NCI-H345 (cell line): ENCODE measurements at places on chromosomes 5 and 9.
A peak's percentile ranks its signal among the peaks of the same experiment; 100 is the strongest.

- DNase-seq: no peak
These were observed 126.2 kb downstream of the SAXO1 start for GRCh38 chr9:18906656-18907395.

DNA sequence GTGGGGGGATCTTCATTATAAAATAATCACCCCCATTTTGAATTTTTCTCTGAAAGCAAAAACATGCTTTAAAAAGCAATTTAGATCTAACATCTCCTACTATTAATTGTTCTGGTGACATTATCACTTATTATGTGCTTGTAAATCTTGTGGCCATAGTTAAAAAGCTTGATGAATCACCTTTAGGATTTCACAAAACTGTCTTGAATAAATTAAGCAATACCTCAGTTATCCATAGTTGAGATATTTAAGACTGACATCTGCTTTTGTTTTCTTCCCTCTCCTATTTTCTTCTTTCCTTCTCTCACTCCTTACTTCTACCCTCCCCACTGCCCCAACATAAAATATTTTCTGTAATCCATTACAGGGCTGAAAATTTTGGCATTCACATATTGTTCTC is 84.8 kb downstream of the SLC1A3 start:
- DNase-seq: no peak

- DNase-seq: no peak
These were observed 348.5 kb downstream of the MED10 start for GRCh38 chr5:6029811-6030271.

DNA sequence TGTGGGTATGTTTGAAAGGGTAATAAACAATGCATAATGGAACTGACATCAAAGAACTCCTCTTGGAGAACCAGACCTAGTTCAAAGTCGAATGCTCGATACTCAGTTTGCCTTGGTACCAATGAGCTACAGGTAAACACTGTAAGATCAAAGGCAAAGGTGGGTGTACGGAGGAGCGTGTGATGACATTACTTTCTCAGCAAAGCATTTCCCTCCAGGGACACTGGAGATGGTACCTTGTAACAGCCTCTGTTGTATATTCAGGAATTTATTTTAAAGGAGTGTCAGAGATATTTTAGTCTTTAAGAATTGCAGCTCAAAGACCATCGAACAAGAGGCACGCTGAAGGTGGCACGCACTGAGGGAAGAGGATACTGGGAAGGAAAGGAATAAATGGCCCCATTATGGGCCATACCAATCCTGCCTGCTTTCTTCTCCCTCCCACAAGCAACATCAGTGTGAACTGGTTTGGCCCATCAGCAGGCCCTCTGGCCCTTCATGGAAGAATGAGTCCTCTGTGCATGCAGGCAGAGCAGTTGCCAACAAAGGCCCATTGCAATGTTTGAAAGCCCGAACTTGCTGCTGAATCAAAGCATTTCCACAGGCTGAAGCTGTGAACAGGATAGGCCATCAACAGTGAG is 410.2 kb downstream of the ACTL7B start:
- peak; percentile 5 for DNase-seq

- DNase-seq: no peak
These were observed 606 bp downstream of the TBC1D13 start for GRCh38 chr9:128787659-128788058.

DNA sequence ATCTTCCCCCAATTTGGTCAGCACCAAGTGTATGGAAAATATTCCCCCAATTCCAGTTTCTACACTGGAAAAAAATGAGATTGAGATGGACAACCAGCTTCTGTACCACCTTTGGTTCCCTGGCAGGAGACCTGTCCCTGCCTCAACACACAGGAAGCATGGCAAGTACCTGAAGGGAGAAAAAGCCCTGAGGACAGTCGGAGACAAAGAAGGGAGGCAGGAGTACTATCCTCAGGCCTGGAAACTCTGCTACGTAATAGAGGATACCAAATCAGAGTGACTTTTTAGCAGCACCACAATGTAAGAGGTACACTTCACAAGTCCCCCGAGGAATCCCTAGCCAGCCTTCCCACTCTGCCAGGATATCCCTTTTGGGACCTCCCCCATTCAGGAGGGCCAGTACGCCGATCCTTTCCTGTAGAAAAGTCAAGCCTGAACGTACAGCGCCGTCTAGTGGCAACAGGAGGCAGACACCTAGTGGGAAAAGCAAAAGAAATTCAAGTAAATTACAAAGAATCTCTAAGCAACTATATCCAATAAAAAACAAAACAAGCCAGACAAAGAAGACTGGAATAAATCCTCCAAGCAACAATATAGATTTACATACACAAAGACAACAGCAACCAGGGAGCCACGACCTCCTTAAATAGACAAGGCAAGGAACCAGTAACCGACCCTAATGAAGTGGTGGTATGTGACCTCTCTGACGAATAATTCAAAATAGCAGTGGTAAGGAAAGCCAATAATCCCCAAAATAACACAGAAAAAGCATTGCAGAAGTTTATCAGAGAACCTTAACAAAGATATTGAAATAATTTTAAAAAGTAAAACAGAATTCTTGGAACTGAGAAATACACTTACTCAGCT is 63.3 kb upstream of the SLCO6A1 start:
- DNase-seq: no peak

- DNase-seq: no peak
These were observed 12.0 kb downstream of the CRB2 start for GRCh38 chr9:123368023-123368422.

GRCh38 chr9:89442501-89442978 is 55.4 kb downstream of the SEMA4D start:
- DNase-seq: no peak
